WTC11 (cell line): ENCODE measurements at places on chromosomes 2 and 18. TPM values are rescaled to one million over a fixed set of nuclear protein-coding genes. Genes with fewer than 3 reads are reported as not detected.
A peak's percentile ranks its signal among the peaks of the same experiment; 100 is the strongest.

- no peak overlapping the region; the same call in 1 of the 2 replicates for H3K27ac ChIP-seq
- no peak for DNase-seq
- no peaks in the 10 kb centered on the region for H3K36me3 ChIP-seq
- peaks cover 24% of the 10 kb centered on the region for H3K4me1 ChIP-seq
- H3K4me3 ChIP-seq, result peak overlapping the region; percentile 36; the same call in 1 of the 2 replicates
- peaks cover 11% of the 10 kb centered on the region for H3K27me3 ChIP-seq
Observed at GRCh38 chr2:136407952-136408318, 290.0 kb upstream of the CXCR4 start.

DNA sequence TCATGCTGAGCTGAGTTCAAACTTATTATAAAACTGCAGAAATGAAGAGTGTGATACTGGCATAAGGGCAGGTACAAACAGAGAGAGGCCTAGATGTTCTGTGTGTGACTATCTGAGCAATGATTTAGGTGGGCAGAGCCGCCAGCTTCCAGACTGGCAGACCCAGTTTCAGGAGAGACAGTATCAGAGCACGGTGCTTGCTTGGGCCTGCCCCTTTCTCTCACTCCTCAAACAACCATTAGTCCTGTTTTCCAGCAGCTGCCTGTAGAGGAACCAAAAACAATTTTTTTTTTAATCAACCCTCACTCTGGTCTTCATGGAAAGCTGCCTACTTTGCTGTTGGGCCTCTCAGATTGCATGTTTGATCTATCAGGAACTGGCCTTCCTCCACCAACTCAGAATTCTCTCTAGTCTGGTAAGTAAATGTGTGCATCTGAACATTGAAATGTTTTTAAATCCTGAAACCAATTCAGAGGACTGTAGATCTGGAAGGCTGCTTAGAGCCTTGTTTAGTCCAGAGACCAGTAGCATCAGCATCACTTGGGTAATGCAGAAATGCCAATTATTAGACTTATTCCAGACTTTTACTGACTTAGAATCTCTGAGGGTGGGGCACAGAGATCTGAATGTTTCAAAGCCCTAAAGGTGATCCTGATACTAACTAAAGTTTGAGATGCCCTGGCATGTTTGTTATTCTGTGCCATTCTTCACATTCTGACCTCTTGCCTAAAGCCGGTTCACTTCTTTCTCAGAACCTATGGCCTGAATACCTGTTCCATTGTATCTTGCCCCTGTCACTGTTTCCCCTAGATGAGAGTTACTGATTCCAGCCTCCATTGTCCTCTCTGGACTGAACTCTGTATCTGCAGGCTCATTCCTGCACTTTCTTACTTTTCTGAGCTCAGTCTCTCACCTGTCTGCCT, 24.8 kb upstream of the CRIM1 start:
- H3K27ac ChIP-seq, result 0 out of 2 replicates have a peak overlapping the region, but pooled peaks have one; percentile 46

GRCh38 chr2:25615920-25616319, 57.5 kb downstream of the DTNB start:
- H3K4me3 ChIP-seq, result no peak overlapping the region
- no peak for DNase-seq
- H3K4me1 ChIP-seq, result peaks cover 16% of the 10 kb centered on the region
- no peak overlapping the region for H3K27ac ChIP-seq

DNA sequence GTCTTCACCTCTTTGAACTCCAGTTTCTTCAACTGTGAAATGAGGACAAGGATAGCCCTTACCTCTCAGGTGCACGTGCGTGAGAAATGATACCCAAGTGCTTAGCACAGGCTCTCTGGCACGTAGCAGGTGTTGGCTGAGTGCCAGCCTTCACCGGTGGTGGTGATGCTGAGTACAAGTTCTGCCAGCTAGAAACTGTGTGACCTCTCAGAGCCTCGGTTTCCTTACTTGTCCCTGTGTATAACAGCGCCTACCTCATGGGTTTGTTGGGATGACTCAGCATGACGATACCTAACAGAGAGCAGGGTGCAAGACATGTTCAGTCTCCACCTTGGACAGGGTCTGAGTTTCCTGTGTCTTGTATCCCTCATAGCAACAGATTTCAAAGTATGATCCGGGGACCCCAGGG, 205.1 kb downstream of the TNS1 start:
- H3K27ac ChIP-seq, result no peak overlapping the region
- H3K27me3 ChIP-seq, result no peaks in the 10 kb centered on the region
- no peak for DNase-seq
- peaks cover 3% of the 10 kb centered on the region for H3K4me1 ChIP-seq

DNA sequence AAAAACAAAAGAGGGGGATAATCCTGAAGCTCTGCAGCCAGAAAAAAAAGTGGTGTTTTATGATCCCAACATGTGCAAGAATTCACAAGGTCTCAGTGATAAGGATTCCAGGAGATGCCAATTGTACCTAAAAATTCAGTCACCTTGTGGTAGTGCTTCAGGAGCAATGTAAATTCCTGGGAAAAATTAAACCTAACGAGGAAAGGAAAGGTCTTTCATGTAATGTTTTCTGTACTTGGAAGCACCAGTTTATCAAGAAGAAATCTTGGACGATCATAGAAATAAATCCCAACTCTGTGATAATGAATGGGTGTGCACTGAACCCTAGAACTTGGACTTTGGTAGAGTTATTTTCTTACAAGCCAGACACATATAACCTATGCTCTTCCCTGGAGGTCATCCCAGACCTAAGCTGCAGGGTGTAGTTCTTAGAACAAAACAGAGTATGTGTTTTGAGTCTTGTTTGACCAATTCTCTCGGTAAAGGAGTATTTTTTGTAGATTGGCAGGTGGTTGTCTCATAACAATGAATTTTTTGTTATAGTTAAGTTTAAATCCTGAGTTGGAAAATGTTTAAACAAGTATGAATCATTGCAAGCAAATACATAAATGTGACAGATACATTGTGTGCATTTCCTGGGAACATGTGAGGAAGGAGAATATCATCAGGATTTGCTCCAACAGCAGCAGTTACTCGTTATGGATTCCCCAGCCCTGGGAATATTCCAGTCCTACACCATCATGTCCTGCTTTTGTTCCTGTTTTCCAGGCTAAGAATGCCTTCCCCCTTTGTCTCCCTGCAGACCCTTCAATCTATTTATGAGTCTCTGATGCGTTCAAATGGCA, 224.6 kb downstream of the NAPG start:
- H3K36me3 ChIP-seq, result no peaks in the 10 kb centered on the region
- H3K27ac ChIP-seq, result no peak overlapping the region
- peaks cover 2% of the 10 kb centered on the region; the same call in 1 of the 2 replicates for H3K4me1 ChIP-seq
- H3K4me3 ChIP-seq, result no peak overlapping the region
- H3K27me3 ChIP-seq, result no peaks in the 10 kb centered on the region

DNA sequence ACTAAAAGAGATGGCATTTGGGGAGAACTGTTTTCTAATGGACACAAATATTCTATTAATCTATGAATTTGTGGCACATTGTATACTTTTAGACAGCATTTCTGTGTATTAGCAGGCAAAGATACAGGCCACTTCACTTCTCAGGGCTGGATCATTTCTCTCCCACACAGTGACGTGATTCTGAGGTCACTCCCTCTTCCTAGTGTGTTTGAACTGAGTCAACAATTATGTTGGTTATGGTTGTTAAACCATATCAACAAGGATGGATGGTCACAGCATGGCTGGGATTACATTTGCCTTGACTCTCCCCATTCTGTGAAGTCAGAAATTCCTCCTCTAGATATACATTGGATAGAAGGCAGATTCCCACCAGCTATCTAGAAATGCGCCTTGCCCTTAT, 11.6 kb downstream of the NOSTRIN start:
- H3K27ac ChIP-seq, result no peak overlapping the region
- no peak overlapping the region for H3K4me3 ChIP-seq
- H3K27me3 ChIP-seq, result no peaks in the 10 kb centered on the region
- DNase-seq, result no peak
- no peaks in the 10 kb centered on the region for H3K36me3 ChIP-seq

DNA sequence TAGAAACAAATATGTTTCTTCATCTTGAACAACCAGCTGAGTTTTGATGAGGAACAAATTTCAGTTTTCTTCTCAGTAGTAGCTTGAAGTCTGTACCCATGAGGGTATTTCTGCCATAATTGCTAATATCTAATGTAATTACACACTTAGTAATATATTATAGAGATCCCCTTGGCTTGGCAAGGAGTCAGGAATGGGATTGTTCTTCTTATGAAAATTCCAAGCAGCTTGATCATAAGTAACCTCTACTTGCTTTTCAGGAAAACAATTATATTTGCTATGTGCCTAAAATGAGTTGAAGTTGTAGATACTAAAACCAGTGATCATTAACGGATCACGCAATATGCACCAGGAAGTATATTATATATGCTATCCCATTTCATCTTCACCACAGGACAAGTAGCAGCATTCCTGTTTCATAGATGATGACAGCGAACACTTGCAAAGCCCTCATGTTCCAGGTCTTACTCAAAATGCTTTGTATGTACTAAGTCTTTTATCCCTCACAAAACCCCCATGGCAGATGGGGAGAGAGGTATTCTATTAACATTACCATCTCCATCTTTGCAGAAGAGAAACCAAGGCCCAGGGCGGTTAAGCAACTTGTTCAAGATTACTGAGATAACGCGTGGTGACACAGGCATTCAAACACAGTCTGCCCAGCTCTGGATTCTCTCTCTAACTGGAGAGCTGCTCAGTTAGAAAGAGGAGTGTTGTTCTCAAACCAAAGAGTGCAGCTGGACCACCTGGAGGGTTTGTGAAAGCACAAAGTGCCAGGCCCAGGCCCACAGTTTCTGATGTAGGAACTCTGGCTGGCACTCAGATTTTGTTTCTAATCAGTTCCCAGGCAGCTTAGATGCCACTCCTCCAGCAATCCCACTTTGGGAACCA, 21.8 kb upstream of the RGPD4 start:
- no peak overlapping the region for H3K4me3 ChIP-seq
- no peaks in the 10 kb centered on the region for H3K27me3 ChIP-seq
- no peak overlapping the region for H3K27ac ChIP-seq

DNA sequence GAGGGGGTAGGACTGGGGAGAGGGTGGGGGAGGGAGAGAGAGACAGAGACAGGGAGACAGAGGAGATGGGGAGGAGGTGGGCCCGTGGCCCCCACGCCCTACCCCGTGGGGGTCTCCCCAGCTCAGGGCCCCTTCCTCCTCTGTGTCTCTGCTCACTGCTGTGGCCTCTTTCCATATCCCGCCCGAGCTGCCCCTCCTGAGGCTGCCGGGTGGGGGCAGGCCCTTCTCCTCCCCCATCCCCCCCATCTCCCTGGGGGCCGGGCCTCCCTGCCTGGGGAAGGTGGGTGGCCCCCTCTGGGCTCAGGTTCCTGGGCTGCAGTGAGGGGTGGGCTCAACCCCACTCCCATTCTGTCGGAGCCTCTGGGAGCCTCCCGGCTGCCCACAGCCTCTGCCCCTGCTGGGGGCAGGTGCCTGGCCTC, 332 bp upstream of the PDCD1 start:
- no peak overlapping the region for H3K4me3 ChIP-seq
- no peak overlapping the region for H3K27ac ChIP-seq
- H3K27me3 ChIP-seq, result no peaks in the 10 kb centered on the region
- peaks cover under 1% of the 10 kb centered on the region; the same call in 1 of the 2 replicates for H3K36me3 ChIP-seq
- peaks cover 9% of the 10 kb centered on the region; the same call in 1 of the 2 replicates for H3K4me1 ChIP-seq
- DNase-seq, result no peak

- DNase-seq, result no peak
- no peak overlapping the region for H3K27ac ChIP-seq
- peak overlapping the region; percentile 43 for H3K4me3 ChIP-seq
- no peaks in the 10 kb centered on the region for H3K27me3 ChIP-seq
Observed at GRCh38 chr2:166373951-166374350, 1.8 kb downstream of the SCN9A start.

- H3K4me3 ChIP-seq, result no peak overlapping the region
- no peak for DNase-seq
- peaks cover 46% of the 10 kb centered on the region for H3K4me1 ChIP-seq
- H3K36me3 ChIP-seq, result no peaks in the 10 kb centered on the region
- H3K27me3 ChIP-seq, result no peaks in the 10 kb centered on the region; the same call in 1 of the 2 replicates
Observed at GRCh38 chr2:230658577-230658876, 54.1 kb upstream of the CAB39 start.

DNA sequence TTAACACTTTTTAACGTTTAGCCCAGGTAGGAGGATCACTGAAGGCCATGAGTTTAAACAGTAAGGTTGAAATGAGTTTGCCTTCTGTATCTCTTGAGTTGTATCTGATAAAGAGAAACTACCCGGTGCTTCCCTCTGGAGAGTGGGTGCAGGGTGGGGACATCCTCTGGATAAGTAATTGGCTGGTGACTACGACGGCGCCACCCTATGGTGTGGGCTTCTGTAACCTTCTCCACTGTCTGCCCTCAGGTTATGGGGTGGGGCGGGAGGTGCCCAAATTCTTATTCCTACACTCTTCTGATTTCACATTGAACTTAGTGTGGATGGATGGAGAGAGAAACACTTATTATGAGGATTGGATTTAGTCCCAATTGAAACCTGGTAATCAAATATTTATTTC, 68.8 kb downstream of the LDLRAD4 start:
- 0 out of 2 replicates have a peak, but pooled peaks cover 3% of the 10 kb centered on the region for H3K36me3 ChIP-seq
- no peak overlapping the region for H3K4me3 ChIP-seq
- no peaks in the 10 kb centered on the region for H3K27me3 ChIP-seq
- no peak for DNase-seq
- peaks cover 1% of the 10 kb centered on the region; the same call in 1 of the 2 replicates for H3K4me1 ChIP-seq

DNA sequence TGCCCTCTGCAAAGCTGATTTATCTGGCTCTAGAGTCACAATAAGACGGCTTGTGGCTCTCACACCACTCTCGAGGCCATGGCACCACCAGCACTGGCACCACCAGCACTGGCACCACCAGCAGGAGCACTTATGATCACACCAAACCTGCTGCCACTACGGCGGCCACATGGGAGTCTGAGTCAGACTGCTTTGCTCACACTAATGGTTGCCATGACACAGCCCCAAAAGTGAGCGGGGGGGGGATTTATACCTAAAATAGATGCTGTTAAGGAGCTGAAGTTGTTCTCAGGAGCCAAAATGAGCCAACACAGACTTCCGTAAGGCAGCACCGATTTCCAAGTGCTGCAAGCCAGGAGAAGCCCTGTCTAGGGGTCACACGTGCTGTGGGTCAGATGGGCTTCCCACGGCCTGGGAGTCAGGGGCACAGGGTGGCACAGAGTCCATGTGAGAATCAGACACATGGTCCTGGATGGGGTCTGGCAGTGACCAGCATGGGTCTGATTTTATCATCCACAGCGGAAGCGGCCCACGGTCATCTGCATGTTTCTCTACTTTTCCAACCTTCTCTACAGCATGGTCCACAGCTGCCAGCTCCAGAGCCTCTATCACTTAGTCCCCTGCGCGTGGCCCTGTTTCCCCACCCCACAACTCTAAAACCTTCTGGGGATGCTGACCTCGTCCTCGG, 16.7 kb downstream of the DNMT3A start:
- H3K27me3 ChIP-seq, result no peaks in the 10 kb centered on the region
- H3K27ac ChIP-seq, result no peak overlapping the region
- no peak overlapping the region for H3K4me3 ChIP-seq
- DNase-seq, result no peak

GRCh38 chr2:177114712-177115111, 97.9 kb upstream of the HNRNPA3 start:
- DNase-seq, result no peak
- no peaks in the 10 kb centered on the region for H3K36me3 ChIP-seq
- no peaks in the 10 kb centered on the region for H3K27me3 ChIP-seq
- no peak overlapping the region for H3K27ac ChIP-seq

GRCh38 chr2:86790676-86791572, at the start of gene CD8A:
Gene CD8A (minus strand): TSS chr2:86790913. CDS start chr2:86790825, 88 bp downstream.
- peaks cover 5% of the 10 kb centered on the region for H3K36me3 ChIP-seq
- H3K4me1 ChIP-seq, result peaks cover 20% of the 10 kb centered on the region
- DNase-seq, result peak; percentile 30
- peak within 1 kb of the TSS; percentile 64 for H3K4me3 ChIP-seq

Gene NRP2
- total RNA-seq, result 19.5 to 41.0 TPM (median 19.9 TPM) in 3 replicates

Gene HOXD10
- total RNA-seq, result not detected in 3 replicates

Gene INO80D
- total RNA-seq, result 30.9 to 34.1 TPM (median 33.2 TPM) in 3 replicates

Gene UGT1A10
- 0.11 to 0.18 TPM in 2 of 3 replicates, not detected in the other for total RNA-seq

Gene RASGRP3
- total RNA-seq, result 0.11 to 0.23 TPM (median 0.14 TPM) in 3 replicates

Gene PRSS56
- total RNA-seq, result not detected in 3 replicates

Gene PLCD4
- 0.11 to 0.28 TPM (median 0.14 TPM) in 3 replicates for total RNA-seq
